ENCODE measurements at places on chromosomes 7 and 10. TPM values are rescaled to one million over a fixed set of nuclear protein-coding genes. Genes with fewer than 3 reads are reported as not detected.

- DNase-seq = no peak
Measured at GRCh38 chr7:109044691-109045090, 475.0 kb downstream of the DNAJB9 start.

DNA sequence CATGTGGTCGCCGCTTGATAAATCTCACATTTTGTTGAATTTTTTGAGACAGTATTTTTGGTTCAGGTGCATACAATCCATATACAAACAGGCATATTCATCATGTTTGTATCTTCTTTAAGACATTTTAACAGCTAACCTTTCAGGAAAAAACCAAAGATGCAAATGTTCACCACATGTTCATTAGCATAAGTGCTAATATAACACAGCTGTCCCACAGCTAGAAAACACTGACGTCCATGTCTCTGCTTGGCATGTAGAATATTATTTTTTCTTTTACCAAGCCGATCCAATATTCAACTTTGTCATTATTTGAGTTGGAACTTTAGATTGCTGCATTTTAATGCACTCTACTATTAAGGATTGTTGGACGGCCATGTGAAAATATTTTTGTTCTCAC is 31.2 kb downstream of the BMPER start:
- no peak for DNase-seq

- DNase-seq = no peak
Measured at GRCh38 chr7:137908106-137908505, 61.3 kb upstream of the DGKI start.

- DNase-seq = no peak
Measured at GRCh38 chr7:31487476-31487875, 26.4 kb upstream of the ITPRID1 start.

DNA sequence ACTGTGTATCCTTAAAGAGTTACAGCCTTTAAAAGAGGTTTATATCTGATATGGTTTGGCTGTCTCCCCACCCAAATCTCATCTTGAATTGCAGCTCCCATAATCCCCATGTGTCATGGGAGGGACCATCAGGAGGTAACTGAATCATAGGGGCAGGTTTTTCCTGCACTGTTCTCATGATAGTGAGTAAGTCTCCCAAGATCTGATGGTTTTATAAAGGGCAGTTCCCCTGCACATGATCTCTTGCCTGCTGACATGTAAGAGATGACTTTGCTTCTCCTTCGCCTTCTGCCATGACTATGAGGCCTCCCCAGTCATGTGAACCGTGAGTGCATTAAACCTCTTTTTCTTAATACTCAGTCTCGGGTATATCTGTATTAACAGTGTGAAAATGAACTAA is 9.7 kb downstream of the RTKN2 start:
- no peak for DNase-seq

TDRD1 gene
- 32.7 TPM for polyA plus RNA-seq

CFAP43 gene
- polyA plus RNA-seq = 60.7 TPM

DNA sequence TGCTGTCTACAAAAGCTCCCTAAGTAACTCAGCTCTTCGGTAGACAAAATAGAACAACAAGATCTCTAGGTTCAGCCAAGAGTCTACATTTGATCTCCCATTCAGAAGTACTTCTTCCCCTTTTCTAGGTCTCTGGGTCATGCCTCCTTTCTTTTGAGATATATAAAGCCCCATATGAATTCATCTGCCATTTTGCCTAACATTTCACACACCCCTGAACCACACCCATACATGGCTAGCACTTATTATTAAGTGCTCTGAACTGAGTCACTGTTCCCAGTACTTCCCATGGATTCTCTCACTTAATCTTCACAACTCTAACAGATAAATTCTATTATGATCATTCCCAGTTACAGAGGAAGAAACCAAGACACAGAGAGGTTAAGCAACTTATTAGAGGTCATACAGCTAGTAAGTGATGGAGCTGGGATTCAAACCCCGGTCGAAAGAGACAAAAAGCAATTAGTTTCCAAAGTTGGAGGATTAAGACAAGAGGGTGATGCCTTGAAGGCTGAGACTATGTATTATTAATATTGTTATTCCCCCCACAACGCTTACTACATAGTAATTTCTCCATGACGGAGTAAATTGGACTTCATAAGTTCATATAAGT is 17.3 kb downstream of the MYOF start:
- DNase-seq = no peak

KIAA1549 gene
- 4.4 TPM for polyA plus RNA-seq

- peak; percentile 44 for DNase-seq
Measured at GRCh38 chr7:91263384-91264045, 718 bp upstream of the FZD1 start.

GRCh38 chr10:130023454-130024230 is 59.6 kb upstream of the EBF3 start:
- no peak for DNase-seq

- DNase-seq = no peak
Measured at GRCh38 chr10:119494236-119495020, 48.1 kb downstream of the RGS10 start.

DNA sequence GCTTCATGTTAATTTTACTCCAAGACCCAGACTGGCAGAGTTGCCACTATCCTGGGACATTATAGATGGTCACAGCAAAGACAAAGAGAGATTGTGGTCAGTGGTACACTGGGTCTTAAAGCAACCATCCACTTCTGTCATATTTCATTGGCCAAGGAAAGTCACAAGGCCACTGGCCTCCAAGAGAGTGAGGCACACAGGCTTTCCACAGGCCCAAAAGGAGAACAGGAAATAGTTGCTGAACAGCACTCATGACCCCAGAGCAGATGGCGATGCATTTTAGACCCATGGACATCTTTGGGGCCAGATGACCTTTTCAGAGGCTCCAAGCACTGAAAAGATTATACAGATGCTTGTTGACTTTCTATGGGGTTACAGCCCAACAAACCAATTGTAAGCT is 97.4 kb downstream of the ARID5B start:
- no peak for DNase-seq

- no peak for DNase-seq
Measured at GRCh38 chr10:51522858-51523257, 176.5 kb downstream of the CSTF2T start.

GRCh38 chr7:17680943-17681351 is 259.3 kb downstream of the SNX13 start:
- no peak for DNase-seq

RSPH10B gene
- 54.7 TPM for polyA plus RNA-seq

DNA sequence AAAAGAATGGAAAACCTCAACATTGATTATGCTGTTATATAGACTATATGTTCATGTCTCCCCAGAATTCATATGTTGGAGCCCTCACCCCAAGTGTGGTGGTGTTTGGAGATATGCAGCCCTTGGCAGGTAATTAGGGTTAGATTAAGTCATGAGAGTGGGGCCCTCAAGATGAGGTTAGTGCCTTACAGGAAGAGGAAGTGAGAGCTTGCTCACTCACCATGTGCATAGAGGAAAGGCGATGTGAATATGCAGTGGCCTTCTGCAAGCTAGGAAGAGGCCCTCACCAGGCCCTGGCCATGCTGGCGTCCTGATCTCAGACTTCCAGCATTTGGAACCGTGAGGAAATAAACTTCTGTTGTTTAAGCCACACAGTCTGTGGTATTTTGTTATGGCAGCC is 14.8 kb downstream of the ZNF33A start:
- DNase-seq = no peak

DNA sequence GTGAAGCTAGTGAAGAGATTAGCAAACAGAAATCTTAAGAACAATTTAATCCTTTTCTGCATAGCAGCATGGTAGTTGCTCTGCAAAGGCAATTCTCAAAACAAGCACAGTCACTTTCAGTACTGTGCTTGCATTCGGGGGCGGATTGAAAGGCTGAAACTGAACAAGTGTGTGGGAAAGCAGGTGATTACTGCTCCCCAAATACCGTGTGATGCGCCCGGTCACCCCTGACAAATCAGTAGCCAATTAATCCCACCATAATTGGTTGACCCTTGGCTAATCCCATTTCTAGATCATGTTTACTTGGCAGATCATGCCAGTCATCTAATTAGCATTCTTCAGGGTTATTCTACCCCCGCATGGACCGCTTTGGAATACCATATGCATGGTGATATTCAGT is 76.5 kb upstream of the ADRB1 start:
- DNase-seq = no peak

CTNNA3 gene
- polyA plus RNA-seq = 17.8 TPM

DNA sequence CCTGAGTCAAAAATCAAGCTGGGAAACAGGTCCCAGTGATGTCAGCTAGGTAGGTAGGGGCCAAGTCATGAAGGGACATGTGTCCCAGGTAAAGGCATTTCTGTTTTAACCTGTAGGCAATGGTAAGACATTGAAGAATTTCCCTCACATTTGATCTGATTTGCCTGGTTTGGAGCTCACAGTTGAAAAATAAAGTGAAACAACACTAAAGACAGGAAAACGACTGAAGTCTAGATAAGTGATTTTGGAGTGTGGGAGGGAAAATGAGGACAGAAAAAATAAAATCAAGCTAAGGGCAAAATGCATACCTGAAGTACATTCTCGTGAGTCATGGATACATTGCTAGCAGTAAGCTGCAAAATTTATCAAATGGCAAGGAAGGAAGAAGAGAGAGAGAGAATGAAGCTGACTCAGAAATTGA is 169.9 kb downstream of the SKIDA1 start:
- DNase-seq = no peak

DNA sequence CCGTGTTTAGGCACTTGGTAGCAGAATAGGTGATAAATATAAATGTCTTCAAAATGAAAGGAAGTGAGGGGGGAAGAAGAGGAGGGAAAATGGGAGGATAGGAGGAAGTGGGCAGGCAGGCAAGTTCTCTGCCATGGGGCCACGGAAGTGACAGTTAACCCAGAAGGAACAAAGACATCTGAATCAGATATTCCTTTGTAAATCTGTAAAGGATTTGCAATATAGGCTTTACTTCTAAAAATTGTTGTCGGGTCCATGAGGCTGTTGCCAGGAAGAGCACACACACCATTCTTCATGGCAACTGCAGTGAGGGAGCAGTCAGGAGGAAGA is 23.7 kb upstream of the RASSF4 start:
- DNase-seq = no peak

DNA sequence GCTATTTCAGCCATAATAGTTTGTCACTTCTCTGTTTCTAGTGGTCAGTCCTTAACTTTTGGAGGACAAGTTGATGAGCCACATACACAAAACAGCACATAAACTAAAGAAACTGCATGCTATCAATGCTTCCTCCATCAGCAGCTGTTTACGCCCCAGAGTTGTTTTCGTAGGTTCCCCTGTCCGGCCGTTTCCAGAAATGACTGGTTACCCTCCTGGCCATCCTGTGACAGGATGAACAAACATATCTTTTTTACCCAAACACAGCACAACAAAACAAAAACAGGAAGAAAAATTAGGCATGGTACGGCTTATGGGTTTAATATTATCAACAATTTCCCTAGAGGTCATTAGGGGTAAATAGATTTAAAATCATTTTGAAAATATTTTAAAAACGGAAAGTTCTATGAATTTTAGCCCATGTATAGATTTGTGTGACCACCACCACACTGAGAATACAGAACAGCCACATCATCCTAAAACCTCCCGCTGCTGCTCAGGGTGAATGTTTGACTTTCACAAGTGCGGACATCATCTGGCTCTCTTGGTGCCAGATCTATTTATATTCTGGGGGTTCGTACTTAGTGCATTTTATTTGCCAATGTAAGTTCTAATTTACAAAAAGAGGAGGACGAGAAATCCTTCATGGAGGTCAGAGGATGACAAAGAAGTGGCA is 74.8 kb downstream of the HIPK2 start:
- DNase-seq = no peak

DNA sequence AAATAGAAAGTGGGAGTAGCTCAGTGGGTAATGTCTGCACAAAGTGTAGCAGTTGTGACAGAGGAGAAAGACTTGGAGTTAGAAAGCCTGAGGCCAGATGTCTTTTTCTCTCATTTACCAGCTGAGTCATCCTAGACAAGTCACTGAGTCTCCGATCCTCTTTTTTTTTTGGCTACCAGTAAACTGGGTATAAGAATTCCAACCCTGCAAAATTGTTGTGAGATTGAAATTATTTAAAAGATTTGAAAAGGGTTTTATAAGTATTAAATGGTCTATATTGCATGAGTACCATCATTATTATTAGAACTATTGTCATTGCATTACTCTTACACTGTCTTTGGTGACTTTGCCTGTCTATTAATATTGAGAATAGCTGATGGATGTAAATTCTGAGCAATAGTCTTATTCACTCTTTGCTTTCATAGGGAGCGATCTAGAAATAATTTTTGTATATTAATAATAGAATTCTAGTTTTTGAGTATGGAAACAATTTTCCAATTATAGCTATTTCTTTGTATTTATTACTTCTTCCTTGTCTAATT is 74.0 kb downstream of the ARID5B start:
- DNase-seq = no peak
